Activated T-helper 9 cell treated with anti-CD3 and anti-CD28 coated beads, Interleukin-2, amount 50 U/mL, for 16 hours (primary cell): ENCODE measurements at places on chromosomes 2 and 18.

GRCh38 chr2:63591566-63592175 lies 2.9 kb downstream of the MDH1 start:
- DNase-seq, result no peak

- DNase-seq, result no peak
These were observed 307.5 kb downstream of the C1D start for GRCh38 chr2:67755156-67755882.

DNA sequence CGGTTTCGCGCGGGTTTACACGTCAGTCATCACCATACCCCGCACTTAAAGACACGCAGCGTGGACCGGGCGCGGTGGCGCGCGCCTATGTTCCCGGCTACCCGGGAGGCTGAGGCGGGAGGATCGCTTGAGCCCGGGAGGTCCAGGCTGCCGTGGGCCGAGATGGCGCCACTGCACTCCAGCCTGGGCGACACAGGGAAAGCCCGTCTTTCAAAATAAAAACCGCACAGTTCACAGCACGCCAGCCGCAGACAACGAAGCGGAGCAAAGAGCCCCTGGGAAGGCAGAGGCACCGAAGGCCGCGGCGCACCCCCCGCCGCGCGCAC lies 328 bp downstream of the DTYMK start:
- no peak for DNase-seq

DNA sequence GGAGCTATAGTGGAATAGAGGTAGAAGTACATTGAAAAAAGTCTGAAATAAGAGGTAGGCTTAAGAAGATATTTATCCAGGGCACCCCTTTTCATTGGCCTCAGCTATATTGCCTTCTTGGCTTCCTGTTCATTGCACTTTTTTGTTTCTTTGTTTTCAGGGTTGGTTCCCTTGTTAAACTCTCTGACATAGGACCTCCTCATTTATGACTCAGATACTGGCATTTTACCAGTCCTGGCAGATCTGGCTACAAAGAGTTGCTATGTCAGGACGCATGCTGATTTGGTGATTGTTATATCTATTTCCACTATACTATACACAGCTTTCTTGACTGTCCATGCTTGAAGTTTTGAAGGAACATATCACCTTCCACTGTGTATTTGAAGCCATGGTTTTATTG lies 60.0 kb downstream of the GCA start:
- no peak for DNase-seq

DNA sequence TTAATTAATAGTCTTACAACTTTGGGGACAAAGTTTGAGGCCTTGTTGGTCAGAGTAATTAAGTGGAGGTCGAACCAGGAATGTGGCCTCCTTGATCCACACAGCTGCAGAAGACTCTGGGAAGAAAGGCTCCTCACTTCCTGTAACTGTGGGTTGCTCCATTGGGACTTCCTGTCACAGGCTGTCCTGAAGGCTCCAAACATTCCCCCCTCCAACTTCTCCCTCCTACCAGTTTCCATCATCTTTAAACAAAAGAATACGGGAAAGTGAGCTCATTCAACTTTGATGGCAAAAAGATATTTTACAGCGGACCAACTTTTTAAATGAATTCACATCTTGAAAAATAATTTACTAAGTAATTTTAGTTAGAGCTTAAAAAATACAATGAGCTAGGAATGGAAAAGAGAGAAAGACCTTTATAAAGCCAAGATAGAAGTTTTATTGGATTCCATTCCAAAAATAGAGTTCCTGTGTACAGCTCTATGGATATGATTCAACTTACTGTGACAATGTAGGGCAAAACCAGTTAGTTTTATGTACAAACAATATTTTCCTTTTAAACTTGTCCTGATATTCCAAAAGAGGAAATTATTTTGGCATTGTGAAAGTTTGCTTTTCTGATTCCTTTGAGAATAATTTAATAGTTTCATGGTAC lies 212.0 kb upstream of the NABP1 start:
- no peak for DNase-seq

GRCh38 chr2:232699110-232699509 lies 2.0 kb downstream of the GIGYF2 start:
- DNase-seq, result no peak

- DNase-seq, result no peak
These were observed 170.7 kb upstream of the FSIP2 start for GRCh38 chr2:185567940-185568339.

GRCh38 chr18:36590621-36591580 lies 237.9 kb downstream of the TPGS2 start:
- DNase-seq, result no peak

- no peak for DNase-seq
These were observed 38.2 kb upstream of the VIT start for GRCh38 chr2:36658277-36658748.
